CD14-positive monocyte (primary cell): ENCODE measurements at places on chromosomes 4 and X.
A peak's percentile ranks its signal among the peaks of the same experiment; 100 is the strongest.

DNA sequence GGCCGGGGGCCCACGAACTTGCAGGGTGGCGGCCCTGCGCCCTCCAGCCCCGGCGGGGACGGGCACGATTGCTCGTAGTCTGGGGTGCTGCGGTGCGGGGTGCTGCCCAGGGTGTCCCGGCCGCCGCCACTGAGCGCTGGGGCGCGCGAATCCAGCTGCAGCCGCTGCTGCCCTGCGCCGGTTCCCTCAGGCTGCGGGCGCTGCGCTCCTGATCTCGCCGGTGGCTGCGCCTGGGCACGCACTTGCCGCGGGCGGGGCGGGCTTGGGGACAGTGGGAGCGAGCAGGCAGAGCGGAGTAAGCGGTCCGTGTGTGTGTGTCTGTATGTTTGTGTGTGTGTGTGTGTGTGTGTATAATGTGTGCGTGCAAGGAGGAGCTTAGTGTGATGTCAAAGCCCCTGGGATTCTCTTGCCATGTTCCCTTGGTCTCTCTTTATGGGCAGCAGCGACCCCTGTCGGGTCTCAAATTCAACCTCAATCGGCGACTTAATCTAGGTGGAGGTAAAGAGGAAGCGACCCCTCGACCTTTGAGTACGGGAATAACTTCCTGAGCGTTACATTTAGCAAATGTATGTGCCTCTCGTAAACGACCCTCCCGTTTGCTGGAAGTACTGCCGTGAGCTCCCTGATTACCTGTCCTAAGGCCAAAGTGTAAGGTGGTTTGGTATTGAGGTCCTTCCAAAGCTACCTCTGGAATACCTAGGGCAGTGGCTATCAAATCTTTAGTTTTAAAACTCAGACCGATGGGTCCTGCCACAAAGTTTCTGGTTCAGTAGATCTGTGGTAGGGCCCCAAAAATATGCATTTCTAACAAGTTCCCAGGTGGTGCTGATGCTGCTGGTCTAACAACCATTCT lies at the start of gene RNF150:
TSS of gene RNF150 (minus strand) at position 324 of the 853 bp plus-strand sequence.
- peak; percentile 23 for DNase-seq

DNA sequence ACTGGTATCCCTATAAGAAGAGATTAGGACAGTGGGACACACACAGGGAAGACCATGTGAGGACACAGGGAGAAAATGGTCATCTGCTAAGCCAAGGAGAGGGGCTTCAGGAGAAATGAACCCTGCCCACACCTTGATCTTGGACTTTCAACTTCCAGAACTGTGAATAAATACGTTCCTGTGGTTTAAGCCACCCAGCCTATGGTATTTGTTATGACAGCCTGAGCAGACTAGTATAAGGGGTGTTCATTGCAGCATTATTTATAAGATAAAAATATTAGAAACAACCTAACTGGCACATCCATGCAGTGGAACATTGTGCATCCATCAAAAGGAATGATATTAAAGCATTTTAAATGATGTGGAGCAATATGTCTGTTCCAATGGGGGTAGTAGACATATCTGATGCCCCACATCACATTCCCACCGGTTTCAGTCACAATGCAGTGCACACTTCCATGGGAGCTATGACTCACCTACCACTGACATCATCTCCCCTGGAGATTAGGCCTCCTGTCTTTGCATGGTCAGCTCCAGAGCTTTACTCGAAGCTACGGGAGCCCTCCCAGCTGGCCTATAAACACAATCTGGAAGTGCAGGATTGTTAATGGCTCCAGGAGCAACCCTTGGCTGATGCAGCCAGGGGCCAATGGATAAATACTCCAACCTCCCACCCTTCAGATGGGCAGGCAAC lies 38.9 kb upstream of the MAMLD1 start:
- DNase-seq = no peak

- no peak for DNase-seq
Measured at GRCh38 chrX:35711281-35711680, 86.9 kb upstream of the MAGEB16 start.

DNA sequence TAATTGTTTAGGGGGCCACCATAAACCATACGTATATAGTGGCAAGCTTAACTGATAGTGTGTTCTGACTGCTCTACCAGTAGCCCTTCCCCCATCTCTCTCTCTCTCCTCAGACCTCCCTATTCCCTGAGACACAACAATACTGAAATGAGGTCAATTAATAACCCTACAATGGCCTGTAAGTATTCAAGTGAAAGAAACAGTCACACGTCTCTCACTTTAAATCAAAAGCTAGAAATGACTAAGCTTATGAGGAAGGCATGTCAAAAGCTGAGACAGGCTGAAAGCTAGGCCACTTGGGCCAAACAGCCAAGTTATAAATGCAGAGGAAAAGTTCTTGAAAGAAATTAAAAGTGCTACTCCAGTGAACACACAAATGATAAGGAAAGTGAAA lies 78.0 kb downstream of the PRDM5 start:
- no peak for DNase-seq

DNA sequence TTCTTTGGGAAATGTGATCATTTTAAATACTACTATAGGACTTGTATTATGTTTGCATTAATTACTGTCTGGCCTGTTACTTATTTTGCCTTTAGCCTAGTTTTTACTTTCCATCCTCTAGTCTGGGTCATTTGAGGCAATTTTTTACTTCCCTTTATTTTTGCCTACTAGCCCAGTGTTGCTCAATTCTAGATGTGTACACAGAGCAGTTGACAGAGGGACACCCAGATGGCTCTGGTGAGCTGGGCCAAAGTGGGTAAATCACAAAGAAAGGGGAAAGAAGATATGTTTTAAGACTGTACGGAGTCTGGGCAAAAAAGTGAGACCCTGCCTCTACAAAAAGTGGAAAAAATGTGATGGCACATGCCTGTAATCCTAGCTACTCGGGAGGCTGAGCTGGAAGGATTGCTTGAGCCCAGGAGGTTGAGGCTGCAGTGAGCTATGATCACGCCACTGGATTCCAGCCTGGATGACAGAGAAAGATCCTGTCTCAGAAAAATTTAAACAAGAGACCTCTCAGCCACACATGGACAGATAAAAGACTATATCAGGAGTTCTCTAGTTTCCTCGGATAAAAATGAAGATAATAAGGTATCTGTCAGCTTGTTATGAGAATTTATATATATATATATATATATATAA lies 35.7 kb downstream of the APOO start:
- DNase-seq = peak; percentile 78

- DNase-seq = no peak
Measured at GRCh38 chrX:129749069-129749468, 10.3 kb downstream of the XPNPEP2 start.

GRCh38 chr4:113575401-113575800 lies 186.1 kb downstream of the CAMK2D start:
- no peak for DNase-seq

GRCh38 chr4:4861390-4862018 lies 2.0 kb downstream of the MSX1 start:
- DNase-seq = no peak

- no peak for DNase-seq
Measured at GRCh38 chr4:84221704-84222103, 277.4 kb downstream of the NKX6-1 start.

- DNase-seq = no peak
Measured at GRCh38 chr4:70614184-70614555, 14.4 kb upstream of the ENAM start.

DNA sequence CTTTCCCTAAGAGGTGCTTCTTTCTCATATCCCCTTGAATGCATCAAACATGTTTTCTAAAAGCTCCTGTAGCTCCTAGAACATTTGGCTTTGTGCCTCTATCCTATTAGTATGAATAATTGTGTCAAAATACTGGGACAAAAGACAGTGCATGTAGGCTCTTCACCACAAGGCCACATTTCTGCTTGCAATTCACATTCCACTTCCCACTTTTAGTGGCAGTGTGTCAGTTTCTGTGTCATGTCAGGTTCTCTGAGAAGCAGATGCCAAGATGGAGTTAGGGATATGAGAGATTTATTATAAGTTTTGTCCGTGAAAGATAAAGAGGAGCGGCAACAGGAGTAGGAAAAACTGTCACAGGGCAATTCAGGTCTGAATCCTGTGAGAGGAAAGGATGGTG lies 61.3 kb upstream of the GPRIN3 start:
- DNase-seq = peak; percentile 36

DNA sequence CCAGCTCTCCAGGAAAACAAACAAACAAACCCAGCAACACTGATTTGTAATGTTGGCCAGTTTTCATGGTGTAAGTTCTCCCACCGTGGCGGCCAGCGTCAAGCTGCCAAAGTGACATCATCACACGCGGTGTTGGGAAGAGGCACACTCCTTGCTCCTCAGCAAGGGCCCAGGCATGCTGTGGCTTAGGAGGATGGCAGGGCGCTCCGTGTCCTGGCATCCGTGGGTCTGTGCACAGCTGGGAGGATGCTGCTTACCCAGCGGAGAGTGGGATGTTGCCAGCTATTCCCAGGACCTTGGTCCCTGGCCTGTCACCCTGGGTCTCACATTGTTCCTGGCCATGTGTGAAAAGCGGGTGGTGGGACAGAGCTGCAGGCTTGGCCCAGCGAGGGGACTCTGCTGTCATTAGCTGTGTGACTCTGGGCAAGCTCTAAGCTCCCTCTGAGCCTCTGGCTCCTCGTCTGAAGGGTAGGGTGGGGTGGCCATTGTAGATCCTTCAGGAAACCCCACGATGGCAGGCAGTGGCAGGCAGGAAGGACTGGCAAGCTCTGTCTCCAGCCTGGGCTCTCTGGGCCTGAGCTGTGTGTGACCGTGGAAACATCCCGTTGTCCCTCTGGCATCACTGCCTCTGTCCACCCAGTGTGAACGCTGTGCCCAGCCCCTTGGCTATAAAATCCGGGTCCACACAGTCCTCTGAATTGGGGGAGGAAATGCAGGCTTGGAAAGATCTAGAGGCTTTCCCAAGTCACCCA lies 10.8 kb downstream of the PSAPL1 start:
- no peak for DNase-seq

DNA sequence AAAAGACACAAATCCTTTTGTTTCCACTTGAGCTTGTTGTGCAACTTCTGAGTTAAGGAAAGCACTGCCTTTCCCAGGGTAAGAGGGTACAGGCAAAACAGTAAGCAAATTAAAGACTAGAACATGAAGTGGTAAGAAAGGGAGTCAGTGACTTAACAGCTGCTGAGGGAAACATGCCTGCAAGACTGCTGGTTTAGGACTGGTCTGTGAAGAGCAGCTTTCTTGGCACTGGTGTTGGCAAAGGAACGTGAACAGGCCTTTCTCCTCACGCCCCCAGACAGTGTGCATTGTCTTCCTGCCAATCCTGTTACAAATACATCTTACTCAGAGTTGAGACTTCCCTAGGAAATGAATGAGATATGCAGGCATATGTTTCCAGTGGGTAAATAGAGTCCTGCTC lies 2.6 kb downstream of the LHFPL1 start:
- no peak for DNase-seq

- DNase-seq = no peak
Measured at GRCh38 chr4:11469650-11470437, 41.1 kb upstream of the HS3ST1 start.

- no peak for DNase-seq
Measured at GRCh38 chr4:91448668-91449330, 855.0 kb upstream of the GRID2 start.

DNA sequence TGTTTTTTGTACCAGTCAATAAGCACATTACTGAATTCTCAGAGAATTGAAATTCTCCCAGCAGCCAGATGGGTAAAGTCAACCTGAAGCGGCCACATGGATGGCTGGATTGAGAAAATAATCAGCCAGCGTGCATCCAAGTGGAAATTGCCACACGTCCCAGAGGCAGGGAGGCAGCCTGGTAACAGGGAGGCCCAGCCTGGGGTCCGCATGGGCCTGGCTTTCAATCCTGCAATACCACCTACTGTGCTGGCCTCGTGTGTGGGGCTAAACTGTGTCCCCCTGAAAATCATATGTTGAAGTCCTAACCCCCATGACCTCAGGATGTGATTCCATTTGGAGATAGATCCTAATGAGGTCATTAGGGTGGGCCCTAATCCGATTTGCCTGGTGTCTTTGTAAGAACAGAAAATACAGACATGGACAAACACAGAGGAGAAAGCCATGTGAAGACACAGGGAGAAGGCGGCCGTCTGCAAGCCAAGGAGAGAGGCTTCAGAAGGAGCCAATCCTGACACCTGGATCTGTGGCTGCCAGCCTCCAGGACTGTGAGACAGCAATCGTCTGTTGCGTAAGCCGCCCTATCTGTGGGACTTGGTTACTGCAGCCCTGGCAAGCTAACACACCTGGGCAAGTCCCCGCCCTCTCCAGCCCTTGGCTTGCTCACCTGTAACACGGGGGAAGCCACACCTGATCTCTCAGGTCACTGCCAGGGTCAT lies 90.3 kb downstream of the JAKMIP1 start:
- no peak for DNase-seq

DNA sequence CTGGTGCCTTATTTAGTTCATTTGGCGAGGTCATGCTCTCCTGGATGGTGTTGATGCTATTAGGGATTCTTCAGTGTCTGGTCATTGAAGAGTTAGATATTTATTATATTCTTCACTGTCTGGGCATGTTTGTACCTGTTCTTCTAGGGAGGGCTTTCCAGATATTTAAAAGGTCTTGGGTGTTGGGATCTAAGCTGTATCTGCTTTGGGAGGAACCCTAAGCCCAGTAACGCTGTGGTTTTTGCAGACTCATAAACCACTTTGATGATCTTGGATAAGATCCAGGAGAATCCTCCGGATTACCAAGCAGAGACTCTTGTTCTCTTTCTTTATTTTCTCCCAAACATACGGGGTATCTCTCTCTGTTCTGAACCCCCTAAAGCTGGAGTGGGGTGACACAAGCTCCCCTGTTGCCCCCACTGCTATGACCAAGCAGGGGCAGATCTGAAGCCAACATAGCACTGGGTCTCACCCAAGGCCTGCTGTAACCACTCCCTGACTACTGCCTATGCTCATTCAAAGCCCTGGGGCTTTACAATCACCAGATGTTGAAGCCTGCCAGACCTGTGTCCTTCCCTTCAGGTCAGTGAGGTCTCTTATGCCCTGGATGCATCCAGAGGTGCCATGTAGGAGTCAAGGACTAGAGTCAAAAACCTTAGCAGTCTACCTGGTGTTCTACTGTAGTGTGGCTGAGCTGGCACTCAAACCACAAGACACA lies 187.6 kb downstream of the GUCY2F start:
- DNase-seq = no peak

- DNase-seq = no peak
Measured at GRCh38 chr4:186717556-186717955, 6.1 kb downstream of the FAT1 start.
